Skin of body (tissue), 3 donors: ENCODE measurements at places on chromosomes 5 and 9. TPM values are rescaled to one million over a fixed set of nuclear protein-coding genes. Genes with fewer than 3 reads are reported as not detected.
A peak's percentile ranks its signal among the peaks of the same experiment; 100 is the strongest.

RABGAP1 gene
- 66.8 TPM for total RNA-seq

AGXT2 gene
- not detected for total RNA-seq

TAF11L10 gene
- total RNA-seq: not detected

GNA14 gene
- 1.6 TPM for total RNA-seq

CDKN2B gene
- 10.3 TPM for total RNA-seq

SLC36A3 gene
- total RNA-seq: not detected

PFN3 gene
- total RNA-seq: not detected

PCDHA1 gene
- total RNA-seq: not detected

SMIM3 gene
- 13.5 TPM for total RNA-seq

TEX48 gene
- total RNA-seq: not detected

DNA sequence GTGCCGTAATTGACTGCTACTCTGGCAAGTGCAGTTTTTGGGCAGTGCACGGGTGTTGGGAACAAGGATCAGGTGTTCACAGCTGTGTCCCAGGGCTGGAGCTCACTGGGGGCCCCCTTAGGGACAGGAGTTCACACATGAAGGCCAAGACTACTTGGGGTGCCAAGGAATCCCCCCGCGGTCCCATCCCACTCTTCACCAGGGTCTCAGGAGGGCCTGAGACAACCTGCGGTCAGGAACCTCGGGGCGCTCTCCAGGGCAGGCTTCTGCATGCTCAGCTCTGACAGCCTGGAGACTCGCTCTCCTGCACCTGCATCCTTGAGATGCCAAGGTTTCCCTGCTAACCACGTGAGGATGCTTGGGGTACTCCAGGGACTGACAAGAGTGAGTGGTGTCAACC is 2.3 kb upstream of the MAN1B1 start:
- no peak for DNase-seq

- DNase-seq: no peak
These were observed 5.9 kb upstream of the ERAP2 start for GRCh38 chr5:96870094-96871026.

- DNase-seq: no peak
These were observed 319.2 kb downstream of the GADD45G start for GRCh38 chr9:89923961-89924504.

GRCh38 chr9:78239506-78239905 is 3.6 kb downstream of the CEP78 start:
- DNase-seq: no peak

DNA sequence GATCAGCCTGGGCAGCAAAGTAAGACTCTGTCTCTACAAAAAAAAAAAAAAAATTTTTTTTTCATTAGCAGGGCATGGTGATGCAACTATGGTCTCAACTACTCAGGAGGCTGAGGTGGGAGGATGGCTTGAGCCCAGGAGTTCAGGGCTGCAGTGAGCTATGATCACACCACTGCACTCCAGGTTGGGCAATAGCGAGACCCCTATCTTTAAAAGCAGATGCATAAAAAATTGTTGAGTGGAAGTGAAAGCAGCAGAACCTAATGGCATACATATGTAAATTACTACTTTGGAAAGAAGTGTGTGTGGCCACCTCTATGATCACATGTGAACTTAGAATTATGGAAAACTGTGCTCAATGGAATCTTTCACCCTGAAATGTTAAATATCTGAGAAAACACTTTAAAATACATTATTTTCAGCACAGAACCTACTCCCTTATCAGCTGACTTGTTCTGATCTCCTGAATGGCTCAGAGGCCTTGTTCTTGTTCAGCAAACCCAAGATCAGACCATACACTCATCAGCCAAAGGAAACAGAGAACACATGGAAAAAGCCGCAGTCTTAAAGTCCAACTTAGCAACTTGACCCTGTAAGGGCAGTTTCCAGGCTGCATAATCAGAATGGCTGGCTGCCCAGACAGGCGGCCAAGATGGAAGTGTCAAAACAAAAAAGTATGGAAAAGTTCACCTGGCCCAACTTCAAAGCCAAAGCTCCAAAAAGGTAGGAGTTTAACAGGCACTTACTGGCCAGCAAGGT is 56.5 kb downstream of the SIL1 start:
- DNase-seq: peak; percentile 29

- DNase-seq: no peak
These were observed 87.6 kb downstream of the ADAMTS6 start for GRCh38 chr5:65394087-65394486.

GRCh38 chr9:74653410-74654080 is 156.4 kb downstream of the RORB start:
- DNase-seq: no peak

GRCh38 chr5:172439785-172440477 is 14.4 kb downstream of the SH3PXD2B start:
- DNase-seq: peak; percentile 34

- no peak for DNase-seq
These were observed 17.5 kb upstream of the MSMP start for GRCh38 chr9:35771534-35771933.

DNA sequence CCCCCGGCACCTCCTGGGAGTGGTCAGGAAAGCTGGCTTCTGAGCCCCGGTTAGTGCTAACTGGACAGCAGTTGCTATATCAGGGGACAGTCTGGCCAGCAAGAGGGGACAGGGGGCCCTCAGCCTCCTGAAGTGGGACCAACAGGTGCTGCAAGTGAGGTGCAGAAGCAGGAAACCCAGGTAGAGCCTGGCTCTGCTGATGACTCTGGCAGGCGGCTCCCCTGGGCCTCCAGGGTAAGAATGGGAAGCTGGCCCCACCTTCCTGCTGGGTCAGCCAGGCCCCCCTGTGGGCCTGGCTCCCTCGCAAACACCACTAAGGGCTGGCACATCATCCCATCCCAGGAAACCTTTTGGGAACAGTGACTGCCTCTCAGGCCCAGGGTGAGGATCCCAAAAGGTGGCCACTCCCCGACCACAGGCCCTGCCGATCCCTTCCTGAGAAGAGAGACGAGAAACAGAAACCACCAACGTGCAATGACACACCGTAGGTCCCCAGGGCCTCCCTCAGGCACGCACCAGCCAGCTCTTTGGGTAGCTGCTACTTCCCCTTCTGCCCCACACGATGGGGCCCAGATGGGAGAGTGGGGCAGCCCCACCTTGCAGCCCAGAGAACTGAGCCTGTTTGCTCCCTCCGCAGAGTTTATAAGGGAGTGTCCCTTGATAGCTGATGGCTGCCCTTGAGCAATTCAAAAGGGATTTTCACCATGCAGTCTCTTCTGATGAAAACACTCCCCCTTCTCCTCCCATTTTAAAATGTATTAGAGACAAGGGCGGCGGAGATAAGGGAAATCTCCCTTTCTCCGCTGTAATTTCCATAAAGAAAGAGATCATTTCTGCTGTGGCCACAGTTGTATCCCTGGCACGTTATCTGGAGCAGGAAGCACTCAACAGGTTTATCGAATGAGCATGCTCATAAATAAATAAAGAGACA is 76.8 kb downstream of the STK10 start:
- DNase-seq: no peak

GRCh38 chr9:70805949-70806348 is 315.5 kb downstream of the TRPM3 start:
- peak; percentile 13 for DNase-seq

DNA sequence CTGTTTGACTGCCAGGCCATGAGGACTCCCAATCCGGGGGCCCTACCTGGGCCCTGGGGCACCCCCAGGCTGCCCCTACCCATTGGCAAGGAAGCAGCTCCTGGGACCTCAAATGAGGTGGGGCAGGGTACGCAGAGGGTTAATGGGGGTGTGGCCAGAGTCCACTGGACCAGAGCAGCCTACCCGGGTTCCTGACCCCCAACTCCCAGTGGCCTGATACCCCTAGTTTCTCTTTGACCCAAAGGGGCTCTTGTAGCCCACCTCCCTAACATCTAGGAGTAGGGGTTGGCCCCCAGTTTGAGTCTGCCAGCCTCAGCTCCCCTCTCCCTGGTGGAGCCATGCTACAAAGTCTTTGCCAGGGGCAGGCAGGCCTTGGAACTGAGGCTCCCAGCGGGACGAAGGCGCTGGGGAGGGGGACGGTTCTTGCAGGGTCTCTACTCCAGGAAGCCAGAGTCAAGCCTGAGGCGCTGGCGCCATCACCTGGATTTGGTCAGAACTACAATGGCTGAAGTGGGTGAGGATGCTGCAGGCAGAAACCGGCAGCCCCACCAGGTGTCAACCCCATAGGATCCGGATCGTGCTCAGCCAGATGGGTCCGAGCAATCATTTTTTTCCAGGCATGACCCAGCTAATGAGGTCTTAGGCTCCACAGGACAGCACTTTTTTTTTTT is 8.4 kb upstream of the CERCAM start:
- no peak for DNase-seq

- DNase-seq: no peak
These were observed 40.4 kb downstream of the CCL28 start for GRCh38 chr5:43371821-43372220.

GRCh38 chr9:1941989-1942388 is 73.2 kb upstream of the SMARCA2 start:
- DNase-seq: no peak

GRCh38 chr5:156631005-156631404 is 219.1 kb upstream of the PPP1R2B start:
- no peak for DNase-seq

DNA sequence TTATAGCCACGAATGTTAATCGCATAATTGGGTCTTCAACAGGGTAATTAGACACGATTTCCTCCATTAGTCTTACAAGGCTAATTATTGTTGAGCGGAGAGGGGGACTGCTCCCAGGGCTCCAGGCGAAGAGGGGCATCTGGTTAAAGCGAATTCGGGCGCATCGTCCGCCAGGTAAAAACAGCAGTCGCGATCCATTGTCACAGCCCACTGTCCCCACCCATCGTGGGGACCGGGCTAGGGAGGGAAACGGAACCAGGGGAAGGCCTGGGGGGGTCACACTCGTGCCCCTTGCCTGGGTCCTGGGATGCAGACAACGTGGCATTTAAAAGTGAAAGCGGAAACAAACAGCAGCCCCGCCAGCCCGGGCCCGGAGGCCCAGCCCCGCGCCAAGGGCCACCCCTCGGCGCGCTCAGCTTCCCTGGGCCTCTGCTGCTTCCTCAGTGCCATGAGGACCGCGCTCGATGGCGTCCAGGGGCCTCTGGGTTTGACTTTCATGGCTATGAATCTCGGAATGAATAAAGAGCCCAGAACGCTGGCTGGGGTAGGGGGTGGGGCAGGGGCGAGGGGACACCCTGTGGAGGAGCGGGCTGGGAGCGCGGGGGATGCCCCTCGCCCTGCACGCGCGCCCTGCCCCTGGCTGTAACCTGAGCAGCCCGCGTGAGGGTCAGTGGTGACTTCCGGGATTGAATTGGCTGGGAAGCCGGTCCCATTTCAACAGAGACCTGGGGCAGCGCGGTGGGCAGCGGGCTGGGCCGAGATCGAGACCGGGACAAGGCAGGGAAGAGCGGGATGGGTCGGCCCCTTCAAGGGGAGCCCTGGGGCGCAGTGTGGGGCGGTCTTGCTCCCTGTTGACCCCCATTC is 99.9 kb downstream of the GTF3C4 start:
- DNase-seq: peak; percentile 46

- no peak for DNase-seq
These were observed 10.0 kb downstream of the SMARCA2 start for GRCh38 chr9:2024888-2025782.

- DNase-seq: no peak
These were observed 64.7 kb upstream of the GRAMD2B start for GRCh38 chr5:126358525-126358924.

DNA sequence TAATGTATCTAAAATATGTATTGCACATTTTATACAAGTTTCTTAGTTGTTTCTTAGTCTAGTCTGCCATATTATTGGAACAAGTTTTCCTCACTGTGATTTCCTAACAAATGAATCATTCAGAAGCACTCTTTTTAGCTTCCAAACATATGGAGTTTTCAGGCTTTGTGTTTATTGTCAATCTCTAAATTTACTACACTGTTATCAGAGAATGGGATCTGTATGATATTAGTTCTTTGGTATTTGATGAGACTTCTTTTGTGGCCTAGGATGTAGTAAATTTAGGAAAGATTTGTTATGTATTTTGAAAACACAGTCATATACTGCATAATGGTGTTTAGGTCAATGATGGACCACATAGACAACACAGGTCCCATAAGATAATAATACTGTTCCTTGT is 25.7 kb downstream of the SREK1IP1 start:
- DNase-seq: no peak

- no peak for DNase-seq
These were observed 162.5 kb upstream of the KIF2A start for GRCh38 chr5:62143268-62144229.

DNA sequence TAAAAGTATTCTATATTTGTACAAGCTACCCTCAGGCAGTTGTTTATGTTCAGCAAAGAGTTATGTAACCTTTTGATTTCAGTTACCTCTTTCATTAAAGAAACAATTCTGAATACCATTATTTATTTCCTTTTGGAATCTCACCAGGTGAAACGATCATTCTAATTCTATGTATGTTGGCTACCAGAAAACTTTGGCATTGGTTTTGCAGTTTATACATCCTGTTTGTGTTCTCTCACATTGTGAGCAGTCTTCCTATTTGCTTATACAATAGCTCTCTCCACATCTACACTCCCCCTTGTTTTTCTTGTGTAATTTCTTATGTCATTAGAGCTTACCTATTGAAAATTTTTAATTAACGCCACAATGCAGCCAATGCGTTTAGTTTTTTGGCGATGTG is 276.0 kb upstream of the MPDZ start:
- DNase-seq: no peak

GRCh38 chr5:95870105-95870672 is 47.7 kb upstream of the GLRX start:
- DNase-seq: no peak
